ENCODE measurements at places on chromosomes 1 and 21.

DNA sequence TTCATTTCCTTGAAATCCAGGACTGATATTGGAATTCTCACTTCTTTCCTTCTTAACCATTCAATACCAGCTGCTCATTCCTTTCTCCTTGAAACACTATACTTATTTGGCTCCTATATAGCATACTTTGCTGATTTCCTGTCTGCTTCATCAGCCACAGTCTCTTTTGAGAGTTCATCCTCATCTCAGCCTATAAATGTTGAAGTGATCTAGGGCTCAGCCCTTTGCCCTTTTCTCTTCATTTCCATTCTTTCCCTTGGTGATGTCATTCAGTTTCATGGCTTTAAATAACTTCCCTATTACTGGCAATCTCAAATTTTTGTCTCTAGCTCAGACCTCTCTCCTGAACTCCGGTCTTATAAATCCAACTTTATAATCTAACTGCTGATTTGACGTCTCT is 24.1 kb upstream of the RABGAP1L start:
- no peak for DNase-seq

DNA sequence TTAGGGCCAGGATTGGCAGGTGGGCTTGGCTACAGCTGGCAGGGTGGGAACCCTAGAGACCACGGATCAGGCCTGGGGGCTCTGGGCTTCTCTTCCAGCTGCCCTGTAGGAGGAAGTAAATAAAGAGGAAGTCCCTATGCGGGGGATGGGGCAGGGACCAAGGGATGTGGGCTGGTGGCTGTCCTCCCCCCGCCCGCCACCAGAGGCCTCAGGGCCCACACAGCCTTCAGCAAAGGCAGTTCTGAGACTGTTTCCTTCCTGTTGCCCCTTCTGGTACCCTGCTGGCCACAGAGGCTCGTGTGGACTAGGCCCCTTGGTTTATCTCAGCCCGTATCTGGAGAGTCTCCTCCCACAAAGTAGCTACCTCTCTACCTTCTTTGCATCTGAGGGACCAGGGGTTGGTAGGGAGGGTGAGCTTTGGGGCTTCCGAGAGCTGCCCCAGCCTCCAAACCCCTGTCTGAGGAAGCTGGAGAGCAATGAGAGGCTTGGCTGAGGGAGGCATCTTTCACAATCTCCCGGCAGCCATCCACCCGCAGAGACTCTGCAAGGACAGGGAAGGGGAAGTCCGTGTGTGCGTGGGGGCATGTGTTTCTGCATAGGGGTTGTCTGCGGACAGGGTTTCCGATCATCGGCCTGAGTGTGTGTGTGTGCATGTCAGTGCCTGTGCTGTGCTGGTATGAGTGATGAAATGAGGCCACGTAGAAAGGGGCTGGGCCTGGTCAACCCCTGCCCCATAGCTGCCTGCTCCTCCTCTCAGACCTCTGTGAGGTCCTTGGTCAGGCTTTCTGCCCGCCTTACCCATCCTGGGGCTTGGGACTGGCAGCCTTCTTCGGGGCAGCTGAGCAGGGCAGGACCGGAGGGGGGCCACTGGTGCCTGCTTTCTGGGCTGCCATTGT is 12.5 kb downstream of the RPS6KA1 start:
- DNase-seq, result no peak

GRCh38 chr1:37438869-37439343 is 35.5 kb upstream of the ZC3H12A start:
- no peak for DNase-seq

DNA sequence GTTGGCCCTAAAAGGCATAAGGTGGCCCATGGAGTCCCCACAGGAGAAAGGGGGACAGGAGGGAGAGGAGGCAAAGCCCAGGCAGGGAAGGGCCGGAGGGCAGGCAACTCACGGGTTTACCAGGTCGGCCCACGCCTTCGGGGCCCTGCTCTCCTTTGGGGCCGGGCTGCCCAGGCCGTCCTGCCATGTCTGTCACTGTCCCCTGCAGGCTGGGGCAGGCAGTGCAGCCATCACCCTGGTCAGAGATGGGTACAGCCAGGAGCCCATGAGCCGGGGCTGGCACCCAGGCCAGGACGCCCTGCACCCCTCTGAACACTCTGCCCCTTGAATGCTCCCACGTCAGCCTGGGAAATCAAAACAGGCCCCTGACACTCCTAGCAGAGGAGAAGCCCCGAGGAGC is 19.8 kb downstream of the COL16A1 start:
- DNase-seq, result no peak

DNA sequence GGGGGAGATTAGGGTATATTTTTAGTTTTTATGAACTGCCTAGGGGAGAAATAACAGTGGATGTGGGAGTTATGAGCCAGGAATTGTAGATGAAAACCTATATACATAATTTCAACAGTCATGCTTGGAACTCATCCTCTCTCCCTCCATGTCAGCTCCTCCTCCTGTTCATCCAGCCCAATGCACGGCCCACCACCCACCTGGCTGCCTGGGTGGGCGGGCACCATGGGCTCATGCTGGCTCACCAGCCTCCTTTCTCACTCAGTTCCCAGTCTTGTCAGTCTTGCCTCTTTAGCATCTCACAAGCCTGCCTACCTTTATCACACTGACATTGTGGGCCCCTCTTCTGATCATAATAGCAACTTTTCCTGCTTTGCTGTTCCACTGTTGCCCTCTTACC is 336.0 kb downstream of the DISC1 start:
- no peak for DNase-seq

- no peak for DNase-seq
These were observed 739.0 kb upstream of the NCAM2 start for GRCh38 chr21:20259031-20259867.

- no peak for DNase-seq
These were observed 70.3 kb downstream of the VPS26C start for GRCh38 chr21:37196847-37197246.

GRCh38 chr1:37238364-37239224 is 204.3 kb upstream of the GRIK3 start:
- DNase-seq, result no peak

GRCh38 chr21:38989379-38989744 is 183.6 kb downstream of the ETS2 start:
- no peak for DNase-seq

- DNase-seq, result no peak
These were observed 97.0 kb upstream of the COA6 start for GRCh38 chr1:234276151-234276788.

GRCh38 chr1:68132426-68133130 is 82.2 kb upstream of the DIRAS3 start:
- no peak for DNase-seq

- DNase-seq, result no peak
These were observed 13.3 kb downstream of the MAPKAPK2 start for GRCh38 chr1:206698011-206698410.

DNA sequence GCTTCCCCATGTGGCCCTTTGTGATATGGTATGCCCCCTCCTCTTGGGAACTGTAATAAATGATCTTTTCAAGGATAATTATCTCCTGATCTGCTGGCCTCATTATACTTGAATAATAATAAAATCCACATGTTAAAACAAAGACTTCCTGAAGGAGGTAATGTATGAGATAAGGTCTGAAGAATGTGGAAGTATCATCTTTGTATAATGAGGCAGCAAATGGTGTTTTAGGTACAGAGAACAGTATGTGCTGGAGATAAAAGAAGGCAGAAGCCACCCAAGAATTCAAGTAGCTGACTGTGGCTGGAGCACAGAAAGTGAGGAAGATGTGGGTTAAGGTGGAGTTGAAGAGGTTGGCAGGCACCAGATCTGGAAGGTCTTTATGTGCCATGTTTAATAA is 12.8 kb upstream of the COG2 start:
- DNase-seq, result no peak

- DNase-seq, result no peak
These were observed 57.8 kb downstream of the TOMM20 start for GRCh38 chr1:235070819-235071218.

- no peak for DNase-seq
These were observed 61.6 kb downstream of the SELENOF start for GRCh38 chr1:86852289-86852688.

DNA sequence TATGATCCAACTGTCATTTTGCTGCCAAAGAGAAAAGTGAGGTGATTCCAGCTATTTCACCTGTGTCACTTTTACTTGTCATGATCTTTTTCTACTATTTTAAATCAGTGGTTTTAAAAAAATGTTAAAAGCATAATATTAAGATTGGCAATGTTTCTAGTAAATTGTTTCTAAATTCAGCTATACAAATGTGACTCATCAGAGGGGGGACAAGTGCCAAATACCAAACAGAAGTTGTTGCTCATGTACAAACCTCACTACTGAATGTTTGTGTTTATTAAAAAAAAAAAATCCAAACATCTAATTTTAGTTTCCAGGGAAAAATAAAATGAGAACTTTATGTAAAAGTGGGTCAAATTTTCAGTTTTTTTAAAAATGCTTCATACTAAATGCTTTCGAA is 346.2 kb upstream of the SNX7 start:
- DNase-seq, result peak; percentile 57

GRCh38 chr1:1788136-1788535 is 9.9 kb upstream of the NADK start:
- no peak for DNase-seq

GRCh38 chr1:80375662-80376061 is 1369.1 kb upstream of the ADGRL4 start:
- no peak for DNase-seq

DNA sequence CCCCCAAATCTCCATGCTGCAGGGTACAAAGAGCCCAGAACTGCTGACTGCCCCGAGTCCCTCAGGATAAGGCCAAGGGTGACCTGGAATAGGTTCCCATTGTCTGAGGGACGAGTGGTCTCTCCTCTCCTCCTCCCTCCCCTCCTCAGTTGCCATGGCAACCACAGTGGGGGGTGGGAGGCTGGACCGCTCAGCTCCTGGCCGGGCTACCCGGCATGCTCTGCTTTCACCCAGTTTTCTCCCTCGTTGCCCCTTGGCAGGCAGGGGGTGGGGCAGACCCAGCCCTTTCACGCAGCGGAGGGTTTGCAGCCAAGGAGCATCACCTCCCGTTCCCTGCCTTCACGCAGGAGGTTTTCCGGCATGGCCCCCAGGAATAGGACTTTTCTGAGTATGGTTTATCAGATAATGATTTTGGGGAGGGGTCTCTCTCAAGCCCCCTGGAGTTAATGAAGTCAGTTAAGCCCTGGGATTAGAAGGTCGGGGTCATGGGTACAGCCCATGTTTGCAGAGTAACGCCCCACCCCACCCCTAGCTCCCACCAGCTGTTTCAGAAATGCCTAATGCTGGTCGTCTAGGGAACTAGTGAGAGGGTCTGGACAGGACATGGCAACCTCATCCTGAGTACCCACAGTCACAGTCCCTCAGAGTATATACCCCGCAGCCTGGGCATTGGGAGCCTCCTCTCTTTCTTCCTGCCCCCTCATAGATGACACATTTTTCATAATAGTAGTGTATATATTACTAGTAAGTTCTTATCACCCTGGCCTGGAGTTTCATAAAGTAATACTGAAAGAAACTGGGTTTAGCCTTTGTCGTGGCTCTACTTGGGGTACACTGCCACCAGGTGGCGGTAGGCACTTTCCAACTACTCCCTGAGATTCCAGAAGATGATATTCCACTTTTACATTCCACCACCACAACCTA is 20.7 kb downstream of the C1QB start:
- DNase-seq, result peak; percentile 60

- no peak for DNase-seq
These were observed 141.3 kb upstream of the NCAM2 start for GRCh38 chr21:20856926-20857325.

DNA sequence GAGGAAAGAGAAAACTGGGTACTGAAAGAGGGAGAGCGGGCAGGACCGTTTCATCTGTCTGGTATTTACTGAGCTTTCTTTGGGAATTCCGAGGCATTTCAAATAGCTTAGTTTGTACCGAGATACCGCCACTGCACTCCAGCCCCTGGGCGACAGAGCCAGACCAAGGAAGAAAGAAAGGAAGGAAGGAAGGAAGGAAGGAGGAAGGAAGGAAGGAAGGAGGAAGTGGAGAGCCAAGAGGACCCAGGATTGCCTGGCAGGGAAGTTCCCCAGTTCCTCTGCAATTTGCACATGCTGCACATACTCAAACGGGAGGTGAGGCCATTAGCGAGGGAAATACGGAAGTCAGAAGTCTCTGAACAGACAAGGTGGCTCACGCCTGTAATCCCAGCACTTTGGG is 961 bp upstream of the FUCA1 start:
- no peak for DNase-seq

DNA sequence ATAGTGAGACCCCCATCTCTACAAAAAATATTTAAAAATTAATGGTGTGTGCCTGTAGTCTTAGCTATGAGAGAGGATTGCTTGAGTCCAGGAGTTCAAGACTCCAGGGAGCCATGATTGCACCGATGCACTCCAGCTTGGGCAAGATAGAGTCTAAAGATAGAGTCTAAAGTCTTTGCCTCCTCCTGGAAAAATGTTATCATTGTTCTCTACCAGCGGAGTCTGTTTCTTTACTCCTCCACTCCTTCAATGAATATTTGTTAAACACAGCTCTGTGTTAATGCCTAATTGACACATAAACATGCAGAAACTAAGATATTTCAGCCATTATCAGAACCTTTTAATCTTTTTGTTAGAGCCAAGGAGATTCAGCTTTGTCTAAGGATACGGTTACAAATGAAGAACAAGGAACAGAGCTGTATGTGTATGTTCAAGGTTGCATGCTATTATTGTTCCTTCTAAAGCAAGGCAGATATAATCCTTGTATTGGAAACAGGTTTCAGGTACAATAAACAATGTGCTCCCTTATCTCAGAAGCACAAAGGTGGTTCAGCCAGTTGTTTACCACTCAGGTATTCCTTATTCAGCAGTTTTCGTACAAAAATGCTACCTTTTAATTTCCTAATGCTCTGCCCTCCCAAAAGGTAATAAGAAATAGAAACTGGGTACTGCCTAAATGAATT is 15.4 kb downstream of the OVAAL start:
- no peak for DNase-seq

- DNase-seq, result no peak
These were observed 46.2 kb downstream of the ACBD6 start for GRCh38 chr1:180456191-180456590.

GRCh38 chr1:196078691-196079090 is 529.5 kb downstream of the KCNT2 start:
- DNase-seq, result no peak

DNA sequence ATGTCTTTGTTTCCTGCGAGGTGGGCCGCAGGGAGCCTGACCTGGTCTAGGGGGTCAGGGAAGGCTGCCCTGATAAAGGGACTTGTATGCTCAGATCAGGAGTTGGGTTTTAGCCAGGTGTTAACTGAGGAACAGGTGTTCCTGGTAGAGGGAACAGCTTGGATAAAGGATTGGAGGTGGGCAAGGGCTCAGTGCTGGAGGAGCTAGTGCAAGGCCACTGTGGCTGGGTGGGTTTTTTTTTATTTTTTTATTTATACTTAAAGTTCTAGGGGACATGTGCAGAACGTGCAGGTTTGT is 31.1 kb downstream of the A3GALT2 start:
- DNase-seq, result no peak

- DNase-seq, result no peak
These were observed 6.5 kb downstream of the IRF2BP2 start for GRCh38 chr1:234603221-234604204.

- DNase-seq, result no peak
These were observed 51.5 kb upstream of the GCLM start for GRCh38 chr1:93960641-93961147.

GRCh38 chr1:62436039-62436465 is 797 bp upstream of the USP1 start:
- DNase-seq, result no peak
